ENCODE measurements at places on chromosomes 16 and 17.

DNA sequence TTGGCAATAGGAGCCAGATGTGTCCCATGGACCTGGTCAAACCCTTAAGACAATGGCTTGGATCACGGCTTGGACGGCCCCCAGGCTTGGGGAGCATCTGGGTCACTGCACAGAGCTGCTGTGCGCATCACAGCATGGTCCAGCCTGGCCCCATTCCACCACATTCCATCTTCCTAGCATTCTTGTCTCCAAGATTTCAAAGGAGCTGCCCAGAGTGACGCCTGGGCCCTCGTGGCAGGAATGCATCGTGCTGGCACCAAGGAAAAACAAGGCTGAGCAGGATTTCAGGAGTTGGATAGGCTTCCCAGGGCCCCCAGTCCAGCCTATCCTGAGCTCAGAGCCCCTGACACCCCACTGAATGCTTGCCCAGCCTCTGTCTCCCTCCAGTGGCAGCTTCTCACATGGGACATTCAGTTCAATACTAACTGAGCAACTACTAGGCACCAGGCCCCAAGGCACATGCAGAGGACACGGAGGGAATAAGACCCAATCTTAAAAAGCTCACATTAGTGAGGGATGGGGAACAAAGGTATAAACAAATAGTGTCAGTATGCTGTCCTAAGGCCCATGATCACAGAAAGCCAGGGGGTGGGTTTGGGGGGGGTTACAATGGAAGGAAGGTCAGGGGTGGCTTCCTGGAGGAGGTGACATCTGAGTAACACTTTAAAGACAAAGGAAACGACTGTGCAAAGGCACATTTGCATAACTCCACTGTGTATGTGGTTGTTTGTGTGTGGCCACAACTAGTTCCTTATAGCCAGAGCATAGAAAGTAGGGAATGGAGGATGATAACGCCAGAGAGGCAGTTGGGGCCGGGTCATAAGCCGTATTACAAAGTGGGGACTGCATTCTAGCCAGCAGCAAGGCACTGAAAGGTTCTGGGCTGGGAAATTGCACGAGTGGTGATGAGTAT is 34.1 kb downstream of the TK2 start:
- H3K4me3 ChIP-seq: peak overlapping the region; percentile 73
- no peaks in the 10 kb centered on the region for H3K27me3 ChIP-seq
- H3K36me3 ChIP-seq: no peaks in the 10 kb centered on the region
- peaks cover 54% of the 10 kb centered on the region for H3K4me1 ChIP-seq
- H3K27ac ChIP-seq: peak overlapping the region; percentile 96
- DNase-seq: no peak

DNA sequence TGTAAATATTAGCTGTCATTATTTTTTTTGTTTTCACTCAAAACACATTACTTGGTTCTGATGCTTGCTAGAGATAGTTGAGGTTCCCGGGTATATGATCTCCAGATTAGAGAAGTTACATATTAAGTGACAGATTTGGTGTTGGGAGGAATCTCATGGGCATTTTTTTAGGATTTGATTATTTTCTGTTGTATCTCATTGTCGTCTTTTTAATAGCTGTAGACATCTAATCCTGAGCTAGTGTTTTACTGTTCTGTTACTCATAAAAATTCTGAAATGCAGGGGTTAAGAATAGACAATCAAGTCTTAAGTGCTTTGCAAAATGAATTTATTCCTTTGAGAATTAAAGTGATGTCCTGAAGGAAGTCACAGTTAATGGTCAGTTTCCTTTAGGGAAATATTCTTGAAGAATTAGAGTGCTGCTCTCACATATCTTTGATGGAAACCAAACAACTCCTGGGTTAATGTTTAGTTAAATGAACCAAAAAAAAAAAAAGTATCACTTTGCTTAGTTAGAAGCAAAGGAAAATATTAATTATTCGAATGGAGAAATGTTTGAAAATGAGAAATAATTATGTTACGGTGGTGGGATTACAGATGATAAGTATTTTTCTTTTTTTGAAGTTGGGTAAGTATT is 251.7 kb upstream of the CACNG5 start:
- H3K4me3 ChIP-seq: no peak overlapping the region
- H3K27me3 ChIP-seq: no peaks in the 10 kb centered on the region
- H3K4me1 ChIP-seq: peaks cover 25% of the 10 kb centered on the region
- DNase-seq: no peak
- peaks cover 39% of the 10 kb centered on the region for H3K36me3 ChIP-seq

DNA sequence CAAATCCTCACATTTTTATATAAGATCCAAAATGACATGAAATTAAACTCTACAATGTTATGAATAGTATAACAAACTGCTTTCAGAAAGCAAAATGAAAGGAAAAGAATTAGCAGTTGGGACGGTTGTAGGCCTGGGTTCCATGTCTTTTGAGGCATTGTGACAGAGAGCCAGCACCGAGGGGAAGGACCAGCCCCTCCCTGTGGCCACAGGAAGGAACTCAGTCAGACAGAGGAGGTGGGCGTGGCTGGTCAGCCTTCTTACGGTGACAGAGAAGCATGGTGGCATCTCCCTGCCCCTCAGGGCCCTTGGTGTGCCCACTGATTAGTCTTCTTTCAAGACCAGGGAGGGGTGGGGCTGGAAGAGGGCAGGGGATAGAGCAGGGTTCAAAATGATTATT is 5.7 kb downstream of the ZNF319 start:
- peaks cover 20% of the 10 kb centered on the region for H3K36me3 ChIP-seq
- H3K27ac ChIP-seq: peak overlapping the region; percentile 80
- DNase-seq: no peak
- H3K27me3 ChIP-seq: no peaks in the 10 kb centered on the region

DNA sequence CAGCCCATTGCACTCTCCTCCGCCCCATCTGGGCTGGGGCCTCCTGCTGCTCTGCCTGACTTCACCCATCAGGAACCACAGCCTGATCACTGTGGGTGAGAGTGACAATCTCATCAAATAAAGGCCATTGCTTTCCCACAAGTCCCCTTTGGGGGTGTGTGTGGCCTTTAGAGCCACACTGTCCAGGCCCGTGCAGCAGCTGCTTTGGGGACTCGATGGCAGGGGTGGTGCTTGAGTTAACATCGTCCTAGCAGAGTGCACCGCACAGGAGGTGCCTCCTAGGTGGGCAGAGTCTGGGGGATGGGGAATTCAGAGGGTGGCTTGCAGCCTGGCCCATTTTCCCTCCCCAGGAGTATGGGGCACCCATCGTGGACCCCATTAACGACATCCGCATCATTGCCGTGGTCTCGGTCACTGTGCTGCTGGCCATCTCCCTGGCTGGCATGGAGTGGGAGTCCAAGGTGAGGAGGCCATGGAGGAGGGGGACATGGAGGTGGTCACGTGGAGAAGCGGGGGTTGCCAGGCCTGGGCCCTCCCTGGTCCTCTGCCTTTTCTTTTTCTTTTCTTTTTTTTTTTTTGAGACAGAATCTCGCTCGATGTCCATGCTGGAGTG is 5.4 kb downstream of the SLC12A3 start:
- no peaks in the 10 kb centered on the region for H3K36me3 ChIP-seq
- DNase-seq: no peak
- peaks cover 8% of the 10 kb centered on the region for H3K4me1 ChIP-seq
- H3K4me3 ChIP-seq: no peak overlapping the region
- no peak overlapping the region for H3K27ac ChIP-seq

GRCh38 chr17:2361010-2361760 is 23.9 kb downstream of the SGSM2 start:
- DNase-seq: no peak
- H3K36me3 ChIP-seq: no peaks in the 10 kb centered on the region
- H3K27me3 ChIP-seq: no peaks in the 10 kb centered on the region

GRCh38 chr17:80738020-80738808 is 193.6 kb downstream of the RPTOR start:
- H3K36me3 ChIP-seq: no peaks in the 10 kb centered on the region
- peak overlapping the region; percentile 55 for H3K4me3 ChIP-seq
- no peak for DNase-seq
- H3K27ac ChIP-seq: peak overlapping the region; percentile 88

DNA sequence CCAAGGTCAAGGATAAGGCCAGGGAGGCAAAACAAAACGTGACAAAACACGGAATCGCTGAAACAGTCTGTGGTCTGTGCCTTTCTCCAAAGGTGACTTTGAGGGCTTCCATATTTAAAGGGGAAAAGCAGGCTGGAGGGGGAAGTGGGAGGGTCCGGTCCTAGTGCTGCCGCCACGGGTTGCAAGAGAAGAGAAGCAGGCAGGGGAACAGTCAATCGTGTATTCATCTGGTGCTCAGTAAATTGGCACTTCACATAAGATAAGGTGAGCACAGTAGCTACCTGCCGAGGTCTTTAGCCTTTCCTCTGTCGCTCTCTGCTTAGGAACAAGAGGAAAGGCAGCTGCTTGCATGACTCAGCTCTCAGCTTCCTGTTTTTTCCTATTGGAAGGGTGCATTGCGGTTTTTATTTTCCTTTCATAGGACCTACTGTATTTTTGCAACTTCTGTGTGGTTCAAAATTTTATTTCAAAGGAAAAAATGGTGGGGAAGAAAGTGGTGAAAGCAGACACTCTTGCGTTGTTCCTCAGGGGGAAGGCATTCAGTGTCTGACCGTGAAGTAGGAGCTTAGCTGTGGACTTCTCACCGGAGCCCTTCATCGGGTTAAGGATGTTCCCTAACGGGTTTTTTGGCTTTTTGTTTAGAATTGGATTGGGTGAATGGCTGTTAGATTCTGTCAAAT is 7.1 kb upstream of the LGALS3BP start:
- no peak overlapping the region for H3K27ac ChIP-seq
- peaks cover 15% of the 10 kb centered on the region for H3K4me1 ChIP-seq
- H3K36me3 ChIP-seq: no peaks in the 10 kb centered on the region
- no peak for DNase-seq
- no peaks in the 10 kb centered on the region for H3K27me3 ChIP-seq

DNA sequence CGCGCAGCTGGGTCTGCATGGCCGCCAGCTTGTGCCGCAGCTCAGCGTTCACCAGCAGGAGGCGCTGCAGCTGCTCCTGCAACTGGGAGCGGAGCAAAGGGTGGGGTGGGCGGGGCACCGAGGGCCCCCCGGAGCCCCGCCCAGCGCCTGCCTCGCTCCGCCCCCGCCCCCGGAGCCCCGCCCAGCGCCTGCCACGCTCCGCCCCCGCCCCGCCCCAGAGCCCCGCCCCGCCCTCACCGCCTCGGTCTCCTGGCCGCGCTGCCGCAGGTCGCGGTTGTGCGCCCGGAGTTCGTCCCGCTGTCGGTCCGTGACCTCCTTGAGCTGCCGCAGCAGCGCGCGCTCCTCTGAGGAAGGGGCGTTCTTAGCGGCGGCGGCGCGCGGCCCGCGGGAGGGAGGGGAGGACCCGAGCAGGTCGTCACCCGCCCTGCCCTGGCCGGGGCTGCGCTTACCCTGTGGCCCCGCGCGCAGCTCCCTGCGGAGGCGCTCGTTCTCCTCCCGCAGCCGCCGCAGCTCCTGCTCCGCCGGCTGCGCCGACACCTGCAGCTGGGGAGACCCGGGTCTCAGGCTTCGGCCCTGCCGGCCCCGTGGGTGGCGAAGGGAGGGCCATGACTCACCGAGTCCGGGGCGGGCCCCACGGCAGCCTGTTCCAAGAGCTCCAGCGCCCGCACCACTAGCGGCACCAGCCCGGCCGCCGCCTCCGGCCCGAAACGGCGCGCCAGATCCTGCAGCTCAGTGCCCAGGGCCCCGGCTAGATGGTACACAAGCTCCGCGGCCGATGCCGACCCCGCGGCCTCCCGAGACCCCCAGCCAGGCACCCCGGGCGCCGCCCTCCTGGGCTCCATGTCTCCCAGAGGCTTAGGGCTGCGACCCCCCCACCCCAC is 463 bp downstream of the RILP start:
- H3K27ac ChIP-seq: no peak overlapping the region
- H3K27me3 ChIP-seq: no peaks in the 10 kb centered on the region
- peak; percentile 96 for DNase-seq
- H3K36me3 ChIP-seq: peaks cover 37% of the 10 kb centered on the region

DNA sequence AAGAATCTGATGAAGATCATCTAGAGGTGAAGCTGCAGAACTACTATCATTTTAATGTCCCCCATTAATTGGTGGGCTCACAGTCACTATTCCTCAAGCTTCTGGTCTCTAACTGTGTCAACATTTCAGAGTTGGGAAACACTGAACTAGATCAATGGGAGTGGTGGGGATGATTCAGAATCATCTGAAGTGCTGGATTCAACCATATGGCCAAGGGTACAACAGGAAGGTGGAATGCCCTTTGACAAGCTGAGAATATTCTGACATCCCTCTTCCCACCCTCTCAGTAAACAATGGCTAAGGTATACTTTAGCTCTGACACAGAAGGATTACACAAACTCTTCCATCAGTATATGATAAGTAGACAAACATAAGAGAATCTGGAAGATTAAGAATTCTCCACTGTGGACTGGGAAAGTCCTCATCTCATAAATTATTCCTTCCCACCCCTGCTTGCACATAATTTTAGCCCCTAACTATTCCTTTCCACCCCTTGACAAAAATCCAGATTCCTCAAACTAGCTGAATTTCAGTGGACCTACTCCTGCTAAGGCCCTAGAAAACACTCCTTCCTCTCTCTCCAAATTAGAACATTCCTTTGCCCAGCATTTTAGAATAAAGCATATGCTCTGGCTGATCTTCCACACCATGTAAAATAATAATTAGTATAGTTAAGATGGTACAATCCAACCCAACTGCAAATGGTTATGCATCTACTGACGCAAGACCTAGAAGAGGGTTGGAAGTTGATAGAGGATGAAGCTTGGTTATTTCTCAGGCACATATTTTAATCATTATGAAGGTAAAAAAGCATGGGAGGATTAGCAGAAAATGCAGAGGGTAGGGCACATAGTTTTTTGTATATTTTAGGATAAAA is 16.3 kb upstream of the RFFL start:
- H3K36me3 ChIP-seq: no peaks in the 10 kb centered on the region
- peaks cover 77% of the 10 kb centered on the region for H3K4me1 ChIP-seq
- no peak for DNase-seq
- H3K27me3 ChIP-seq: no peaks in the 10 kb centered on the region
- no peak overlapping the region for H3K4me3 ChIP-seq

GRCh38 chr17:72139212-72139611 is 18.4 kb downstream of the SOX9 start:
- H3K4me1 ChIP-seq: no peaks in the 10 kb centered on the region
- H3K27ac ChIP-seq: no peak overlapping the region
- DNase-seq: no peak

DNA sequence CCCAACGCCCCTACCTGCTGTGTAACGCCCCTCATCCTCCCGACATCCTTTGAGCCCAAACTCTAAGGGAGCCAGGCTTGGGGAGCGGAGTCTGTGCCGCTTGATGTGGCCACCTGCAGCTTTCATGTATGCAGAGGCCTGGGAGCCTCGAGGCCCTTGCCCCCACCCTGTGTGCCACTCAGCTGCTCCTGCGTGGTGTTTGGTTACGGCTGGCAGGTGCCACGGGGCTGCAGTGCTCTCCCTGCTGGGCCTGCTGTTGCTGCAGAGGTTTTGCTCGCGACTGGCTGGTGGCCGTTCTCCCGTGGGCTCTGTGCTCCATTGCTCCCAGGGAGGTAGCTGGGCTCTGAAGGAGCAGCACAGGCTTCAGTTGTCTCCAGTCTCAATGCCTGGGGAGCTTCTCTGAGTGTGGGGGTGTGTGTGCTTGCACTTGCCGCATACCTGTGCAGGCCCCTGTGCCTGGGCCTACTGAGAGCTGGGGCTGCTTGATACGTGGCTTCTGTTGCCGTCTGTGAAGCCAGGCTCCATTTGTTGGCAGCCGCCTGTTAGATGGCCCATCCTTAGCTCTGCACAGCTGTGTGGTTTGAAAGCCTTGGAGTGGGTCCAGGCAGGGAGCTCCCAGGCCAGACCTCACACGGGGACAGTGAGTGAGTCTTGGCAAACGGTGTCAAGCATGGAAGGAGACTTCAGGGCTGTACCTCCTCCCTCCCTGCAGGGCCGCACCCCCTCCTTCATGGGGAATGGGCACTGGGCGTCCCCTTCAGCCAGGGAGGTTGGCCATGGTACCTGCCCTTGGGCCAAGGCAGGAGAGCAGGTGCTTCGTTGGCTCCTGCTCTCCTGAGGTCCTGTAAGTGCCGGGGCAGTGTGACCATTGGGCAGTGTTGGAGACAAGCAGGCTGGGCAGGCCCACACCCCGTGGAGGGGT is 47.2 kb downstream of the PDPK1 start:
- no peaks in the 10 kb centered on the region for H3K27me3 ChIP-seq
- no peaks in the 10 kb centered on the region for H3K36me3 ChIP-seq
- H3K27ac ChIP-seq: no peak overlapping the region
- no peak overlapping the region for H3K4me3 ChIP-seq
- DNase-seq: no peak
